ENCODE measurements at places on chromosomes 1 and 21. TPM values are rescaled to one million over a fixed set of nuclear protein-coding genes. Genes with fewer than 3 reads are reported as not detected.

The SLC30A2 gene
- total RNA-seq: 9.7 TPM

DNA sequence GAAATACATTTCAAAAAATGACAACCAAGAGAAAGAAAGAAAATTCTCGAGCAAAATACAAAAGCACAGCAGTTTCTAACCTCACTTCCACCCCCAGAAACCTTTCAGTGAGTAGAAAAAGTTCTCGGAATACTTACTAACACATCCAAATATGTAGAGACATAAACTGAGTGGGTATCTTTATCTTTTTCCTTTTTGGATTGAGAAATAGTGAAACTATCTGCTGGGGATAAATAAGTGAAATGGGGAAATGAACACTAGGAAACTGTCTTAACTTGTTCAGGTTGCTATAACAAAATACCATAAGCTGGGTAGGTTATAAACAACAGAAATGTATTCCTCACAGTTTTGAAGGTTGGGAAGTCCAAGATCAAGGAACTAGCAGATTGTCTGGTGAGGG, 72.0 kb downstream of the VCAM1 start:
- peaks cover 13% of the 10 kb centered on the region for H3K4me1 ChIP-seq
- H3K27me3 ChIP-seq: no peaks in the 10 kb centered on the region
- no peak overlapping the region for H3K4me3 ChIP-seq
- DNase-seq: no peak
- H3K36me3 ChIP-seq: no peaks in the 10 kb centered on the region

DNA sequence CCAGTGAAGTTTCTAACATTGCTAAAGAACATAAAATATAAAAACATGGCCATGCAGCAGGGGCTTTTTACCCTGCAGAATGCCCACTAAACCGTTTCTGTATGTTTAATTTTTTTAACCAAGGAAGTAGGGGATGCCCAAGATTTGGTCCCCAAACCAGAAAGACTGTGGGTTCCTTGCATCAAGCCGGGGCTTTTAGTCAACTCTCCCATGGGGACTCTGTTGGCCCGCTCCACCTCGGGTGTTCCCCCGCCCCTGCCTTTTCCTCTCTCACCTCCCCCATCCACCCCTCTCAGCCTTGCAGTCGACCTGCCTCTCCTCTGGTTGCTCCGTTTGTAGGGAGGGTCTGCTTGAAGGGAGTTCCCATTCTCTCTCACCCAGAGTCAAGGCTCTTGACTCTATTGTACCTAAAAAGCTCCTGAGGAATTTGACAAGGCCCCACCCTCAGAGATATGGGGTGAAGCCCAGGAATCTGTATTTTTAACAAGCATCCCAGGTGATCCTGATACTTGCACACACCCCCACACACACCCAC, 117.5 kb downstream of the TOMM20 start:
- H3K27me3 ChIP-seq: no peaks in the 10 kb centered on the region
- H3K27ac ChIP-seq: no peak overlapping the region
- peaks cover 10% of the 10 kb centered on the region for H3K4me1 ChIP-seq

GRCh38 chr1:26761217-26761616, 26.5 kb upstream of the PIGV start:
- no peak for DNase-seq
- no peak overlapping the region for H3K4me3 ChIP-seq
- H3K27ac ChIP-seq: no peak overlapping the region

The ADGRB2 gene
- 6.7 TPM for total RNA-seq

DNA sequence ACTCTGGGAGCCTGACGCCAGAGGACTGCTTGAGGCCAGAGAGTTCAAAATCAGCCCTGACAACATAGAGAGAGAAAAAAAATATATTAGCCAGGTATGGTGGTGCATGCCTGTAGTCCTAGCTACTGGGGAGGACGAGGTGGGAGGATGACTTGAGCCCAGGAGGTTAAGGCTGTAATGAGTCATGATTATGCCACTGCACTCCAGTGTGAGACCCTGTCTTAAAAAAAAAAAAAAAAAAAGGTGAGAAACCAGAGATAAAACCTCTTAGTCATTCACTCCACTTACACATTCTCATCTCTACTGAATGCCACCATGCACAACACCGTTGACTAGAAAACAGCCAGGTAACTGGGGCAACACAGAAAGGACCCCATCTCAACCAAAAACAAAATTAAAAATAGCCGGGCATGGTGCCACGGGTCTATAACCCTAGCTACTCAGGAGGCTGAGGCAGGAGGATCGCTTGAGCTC, 178.1 kb downstream of the SLC45A1 start:
- H3K36me3 ChIP-seq: no peaks in the 10 kb centered on the region
- no peak for DNase-seq
- no peak overlapping the region for H3K4me3 ChIP-seq

DNA sequence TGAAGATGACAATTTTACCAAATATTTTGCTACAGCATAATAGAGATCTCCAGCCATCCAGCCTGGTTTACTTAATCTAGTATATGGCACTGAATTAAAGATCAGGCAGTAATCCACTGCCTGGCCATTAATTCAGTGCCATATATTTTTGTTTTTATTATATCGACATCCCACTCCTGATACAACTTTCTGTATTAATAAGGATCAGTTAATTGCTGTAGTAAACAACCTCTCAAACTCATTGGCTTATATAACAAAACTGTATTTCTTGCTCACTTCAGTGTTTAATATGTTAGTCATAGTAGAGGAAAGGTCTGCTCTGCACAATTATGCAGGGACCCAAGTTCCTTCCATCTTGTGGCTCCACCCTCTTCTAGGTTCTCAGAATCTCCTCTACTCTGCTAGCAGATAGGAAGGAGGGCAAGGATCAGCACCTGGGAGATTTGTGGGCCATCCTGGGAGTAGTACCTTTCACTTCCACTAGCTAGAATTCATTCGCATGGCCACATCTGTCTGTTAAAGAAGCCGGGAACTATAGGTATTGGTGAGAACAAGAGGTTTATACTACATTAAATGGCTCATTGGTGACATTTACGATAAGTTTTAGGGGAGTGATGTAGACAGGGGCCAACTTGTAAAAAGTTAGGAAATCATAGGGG, 3.6 kb upstream of the ZDHHC18 start:
- H3K36me3 ChIP-seq: no peaks in the 10 kb centered on the region
- no peak overlapping the region for H3K27ac ChIP-seq
- DNase-seq: no peak
- H3K27me3 ChIP-seq: no peaks in the 10 kb centered on the region
